Glutamatergic neuron (in vitro differentiated cells): ENCODE measurements at places on chromosomes 1 and 21.

DNA sequence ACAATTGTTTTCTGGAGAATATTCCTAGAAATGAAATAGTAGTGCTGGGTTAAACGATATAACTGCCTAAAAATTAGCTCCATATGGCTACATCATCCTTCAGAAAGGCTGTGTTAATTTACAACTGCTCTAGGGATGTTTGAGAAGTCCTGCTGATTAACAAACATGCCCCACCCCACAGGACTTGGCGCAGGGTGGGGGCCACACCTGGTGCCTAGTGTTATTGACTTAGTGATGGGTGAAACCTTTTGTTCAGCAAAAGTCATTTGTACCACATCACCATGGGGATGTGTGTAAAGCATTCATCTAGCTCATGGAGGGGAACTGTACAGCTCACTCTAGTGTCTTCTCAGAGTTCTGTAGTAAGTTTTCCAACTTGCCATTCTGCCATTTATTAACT, 492.8 kb downstream of the CAMTA1 start:
- DNase-seq = no peak

DNA sequence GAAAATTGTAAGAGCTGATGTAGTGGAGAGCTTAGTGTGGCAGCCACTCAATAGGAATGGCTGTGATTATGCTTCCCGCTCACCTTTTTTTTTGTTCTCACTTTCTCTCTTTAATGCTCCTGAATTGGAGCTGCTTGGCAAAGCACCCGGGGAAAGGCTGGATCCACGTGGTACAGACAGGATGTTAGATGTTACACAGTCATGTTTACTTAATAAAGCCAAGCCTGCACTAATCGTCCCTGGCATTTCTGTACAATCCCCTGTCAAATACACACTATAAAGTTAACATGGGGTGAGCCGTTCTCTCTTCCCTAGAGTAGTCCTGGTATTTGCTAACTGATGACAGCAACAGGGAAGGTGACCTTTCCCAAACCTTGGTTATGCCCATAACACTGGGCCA, 187.8 kb downstream of the ZSCAN20 start:
- no peak for DNase-seq

GRCh38 chr1:16161717-16162116, 5.8 kb upstream of the EPHA2 start:
- no peak for DNase-seq

- no peak for DNase-seq
Measured at GRCh38 chr1:184851822-184852746, 97.4 kb upstream of the EDEM3 start.

GRCh38 chr1:191804311-191804710, 354.0 kb upstream of the RGS18 start:
- no peak for DNase-seq

DNA sequence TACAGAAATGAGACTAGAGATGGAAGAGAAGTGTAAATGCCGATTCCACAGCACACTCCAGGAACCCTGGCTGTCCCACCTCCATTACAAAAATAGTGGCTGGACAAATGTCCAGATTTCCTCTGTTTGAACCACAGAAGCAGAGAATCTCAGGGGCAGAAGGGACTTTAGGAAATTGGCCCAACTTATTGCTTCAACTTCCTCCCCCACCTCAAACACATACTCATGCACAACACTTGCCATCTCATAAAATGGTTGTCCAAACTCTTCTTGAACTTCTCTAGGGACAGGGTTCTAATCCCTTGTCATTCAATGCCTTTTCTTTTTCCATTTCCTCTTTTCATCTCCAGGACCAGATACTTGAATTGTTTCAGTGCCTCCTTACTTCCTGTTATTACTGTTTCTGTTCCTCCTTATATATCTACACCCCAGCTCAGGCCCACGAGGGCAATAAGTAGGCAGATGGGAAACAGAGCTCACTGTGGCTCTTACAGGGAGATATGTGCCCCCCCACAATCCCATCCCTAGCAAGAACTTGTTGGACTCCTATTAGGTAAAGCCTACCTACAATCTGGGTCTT, 8.5 kb upstream of the B4GALT3 start:
- no peak for DNase-seq

- DNase-seq = no peak
Measured at GRCh38 chr1:36179220-36179600, 23.2 kb downstream of the MAP7D1 start.

- DNase-seq = no peak
Measured at GRCh38 chr1:20248971-20249612, 41.6 kb upstream of the VWA5B1 start.

DNA sequence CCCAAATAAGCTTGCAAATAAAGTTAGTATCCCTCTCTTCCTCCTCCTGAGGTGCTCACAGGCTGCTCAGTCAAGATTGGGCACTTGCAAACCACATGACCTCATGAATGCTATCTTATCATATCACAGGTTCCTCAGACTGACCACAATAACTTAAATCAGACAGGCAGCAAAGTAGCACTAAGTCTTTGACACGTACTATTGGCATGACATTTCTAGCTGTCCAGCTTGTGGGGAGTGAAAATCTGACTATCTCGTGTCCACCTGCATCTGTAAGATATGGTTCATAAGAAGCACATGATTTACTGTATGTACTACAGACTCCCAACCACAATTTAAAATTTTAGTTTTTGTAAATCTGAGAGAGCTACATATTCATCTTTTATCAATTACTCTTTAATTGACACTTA, 58.0 kb upstream of the GFI1 start:
- DNase-seq = no peak
